ENCODE measurements at places on chromosomes 13 and 19. TPM values are rescaled to one million over a fixed set of nuclear protein-coding genes. Genes with fewer than 3 reads are reported as not detected.

Gene PINLYP
- 22.9 TPM for polyA plus RNA-seq

GRCh38 chr19:52959613-52960295 is 2.9 kb downstream of the ZNF816 start:
- H3K4me3 ChIP-seq, result no peak overlapping the region
- peaks cover 14% of the 10 kb centered on the region for H3K36me3 ChIP-seq
- H3K4me1 ChIP-seq, result no peaks in the 10 kb centered on the region
- no peak for DNase-seq
- H3K27me3 ChIP-seq, result no peaks in the 10 kb centered on the region
- H3K27ac ChIP-seq, result no peak overlapping the region

GRCh38 chr13:102555914-102556553 is 40.8 kb upstream of the TPP2 start:
- H3K4me1 ChIP-seq, result no peaks in the 10 kb centered on the region
- no peaks in the 10 kb centered on the region for H3K27me3 ChIP-seq
- H3K27ac ChIP-seq, result no peak overlapping the region
- no peaks in the 10 kb centered on the region for H3K36me3 ChIP-seq
- DNase-seq, result no peak

DNA sequence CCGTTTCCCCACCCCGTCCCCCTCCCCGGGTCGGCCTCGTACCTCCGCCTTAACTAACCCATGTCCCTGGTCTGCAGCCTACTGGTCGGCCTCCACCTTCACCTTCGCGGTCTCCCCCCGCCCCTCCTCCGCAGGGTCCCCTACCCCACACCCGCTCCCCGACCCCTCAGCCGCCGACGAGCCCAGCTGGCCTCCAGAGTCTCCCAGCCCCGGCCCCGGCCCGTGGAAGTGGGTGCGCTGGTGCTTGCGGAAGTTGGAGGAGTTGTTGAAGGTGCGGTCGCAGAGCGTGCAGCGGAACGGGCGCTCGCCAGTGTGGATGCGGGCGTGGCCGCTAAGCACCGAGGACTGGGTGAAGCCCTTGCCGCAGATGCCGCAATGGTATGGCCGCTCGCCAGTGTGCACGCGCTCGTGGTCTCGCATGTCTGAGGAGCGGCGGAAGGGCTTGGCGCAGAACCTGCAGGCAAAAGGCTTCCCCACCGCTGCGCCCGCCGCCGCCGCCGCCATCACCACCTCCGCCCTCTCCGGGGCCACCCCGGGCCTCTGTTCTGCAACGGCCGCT is 2.6 kb downstream of the ZNF784 start:
- H3K4me1 ChIP-seq, result no peaks in the 10 kb centered on the region
- H3K4me3 ChIP-seq, result no peak overlapping the region
- H3K27ac ChIP-seq, result no peak overlapping the region
- no peaks in the 10 kb centered on the region for H3K36me3 ChIP-seq
- no peaks in the 10 kb centered on the region for H3K27me3 ChIP-seq
- DNase-seq, result no peak

- no peak overlapping the region for H3K27ac ChIP-seq
- H3K4me3 ChIP-seq, result no peak overlapping the region
- H3K36me3 ChIP-seq, result no peaks in the 10 kb centered on the region
- H3K4me1 ChIP-seq, result no peaks in the 10 kb centered on the region
- no peak for DNase-seq
Observed at GRCh38 chr19:45355910-45356309, 14.5 kb downstream of the ERCC2 start.
